ENCODE measurements at places on chromosomes 2 and 18.

- no peak for DNase-seq
Observed at GRCh38 chr2:198325359-198325758, 521.0 kb downstream of the PLCL1 start.

GRCh38 chr2:160293391-160294091 lies 93.5 kb upstream of the ITGB6 start:
- DNase-seq, result no peak

GRCh38 chr2:206160125-206160806 lies 571 bp downstream of the EEF1B2 start:
- DNase-seq, result no peak

DNA sequence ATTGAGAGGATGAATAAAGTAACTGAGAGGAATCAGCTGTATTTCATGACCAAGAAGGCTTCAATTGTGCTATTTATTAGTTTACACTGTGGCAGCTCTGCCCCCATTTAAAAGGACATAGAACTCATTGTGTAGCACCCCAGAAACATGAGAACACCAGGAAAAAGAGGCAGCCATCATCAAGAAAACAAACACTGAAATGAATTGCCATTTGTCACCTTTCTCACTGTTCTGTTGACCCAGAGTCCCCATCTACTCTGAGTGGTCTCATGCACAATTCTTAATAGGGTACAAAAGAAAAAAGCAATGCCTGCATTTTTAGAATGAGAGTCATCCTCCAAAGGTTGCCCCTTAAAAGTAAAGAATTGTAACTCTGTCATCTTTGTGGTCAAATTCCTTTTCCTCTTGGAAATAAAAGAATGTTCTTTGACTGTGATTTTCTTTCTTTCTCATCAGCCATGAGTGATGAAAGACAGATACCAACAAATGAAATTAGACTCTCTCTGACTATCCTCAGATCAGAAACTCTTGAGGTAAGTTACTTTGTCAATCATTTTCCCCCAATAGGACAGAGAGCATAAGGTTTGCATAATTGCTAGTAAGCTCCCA lies 1941.9 kb upstream of the PIK3C3 start:
- DNase-seq, result no peak

DNA sequence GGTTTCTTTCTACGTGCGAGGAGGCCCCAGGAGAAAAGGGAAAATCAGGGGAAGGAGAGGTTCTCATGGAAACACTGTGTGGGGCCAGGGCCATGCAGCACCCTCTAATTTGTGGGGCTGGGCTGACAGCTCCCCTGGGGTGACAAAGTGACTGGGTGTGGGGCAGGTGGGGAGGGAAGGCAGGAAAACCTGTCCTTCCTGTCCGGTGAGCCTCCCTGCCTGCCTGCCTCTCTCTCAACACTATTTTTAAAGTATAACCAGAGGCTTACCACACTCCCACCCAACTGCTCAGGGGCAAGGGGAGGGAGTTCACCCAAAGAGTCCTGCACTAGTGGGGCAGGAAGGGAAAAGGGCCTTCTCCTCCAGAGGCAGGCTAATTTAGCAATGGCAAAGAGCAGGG lies 10.5 kb upstream of the EPAS1 start:
- DNase-seq, result no peak

All from suprapubic skin (tissue), 4 donors.